Mucosa of gallbladder (tissue), 1 donor: ENCODE measurements at places on chromosomes 7 and 10. TPM values are rescaled to one million over a fixed set of nuclear protein-coding genes. Genes with fewer than 3 reads are reported as not detected.

Gene SPACDR
- 1.2 TPM for total RNA-seq

Gene TBXAS1
- total RNA-seq: 40.9 TPM

Gene GPRIN2
- total RNA-seq: 14.8 TPM

Gene DKK1
- 9.3 TPM for total RNA-seq

Gene ANXA8
- 0.52 TPM for total RNA-seq

Gene INMT
- total RNA-seq: 18.8 TPM

Gene OR2A12
- not detected for total RNA-seq

Gene EIF5AL1
- total RNA-seq: 0.14 TPM

Gene CALCR
- total RNA-seq: 0.17 TPM

DNA sequence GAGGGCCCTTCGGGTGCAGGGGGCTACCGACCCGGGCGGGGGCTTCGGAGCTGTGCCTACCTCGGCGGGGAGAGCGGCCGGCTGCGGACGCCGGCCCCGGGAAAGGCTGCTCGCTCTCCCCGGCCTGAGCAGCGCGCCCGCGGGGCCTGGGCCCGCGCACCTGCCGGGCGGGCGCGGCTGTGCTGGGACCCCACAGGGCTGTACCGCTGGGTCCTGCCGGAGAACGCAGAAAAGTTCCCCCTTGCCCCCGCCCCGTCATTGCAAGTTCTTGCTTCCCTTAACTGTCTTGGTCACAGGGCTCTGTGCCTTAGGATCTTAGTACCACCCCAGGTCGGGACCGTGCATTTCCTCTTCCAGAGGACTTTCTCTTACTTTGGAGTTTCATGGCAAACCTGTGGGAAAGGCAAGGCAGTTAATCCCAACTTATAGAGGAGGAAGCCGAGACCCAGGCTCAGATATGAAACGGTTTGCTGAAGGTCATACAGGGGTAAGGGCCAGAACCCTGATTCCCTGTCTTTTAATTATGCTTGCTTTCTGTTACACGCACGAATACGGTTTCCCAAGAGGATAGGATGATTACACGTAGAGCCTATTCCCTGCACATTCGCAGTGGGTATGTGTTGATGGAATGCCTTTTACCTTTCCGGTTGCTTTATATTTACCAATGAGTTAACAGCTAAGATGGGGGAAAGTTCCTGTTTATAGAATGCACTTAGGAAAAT, 652 bp downstream of the PCGF5 start:
- peak; percentile 16 for DNase-seq

DNA sequence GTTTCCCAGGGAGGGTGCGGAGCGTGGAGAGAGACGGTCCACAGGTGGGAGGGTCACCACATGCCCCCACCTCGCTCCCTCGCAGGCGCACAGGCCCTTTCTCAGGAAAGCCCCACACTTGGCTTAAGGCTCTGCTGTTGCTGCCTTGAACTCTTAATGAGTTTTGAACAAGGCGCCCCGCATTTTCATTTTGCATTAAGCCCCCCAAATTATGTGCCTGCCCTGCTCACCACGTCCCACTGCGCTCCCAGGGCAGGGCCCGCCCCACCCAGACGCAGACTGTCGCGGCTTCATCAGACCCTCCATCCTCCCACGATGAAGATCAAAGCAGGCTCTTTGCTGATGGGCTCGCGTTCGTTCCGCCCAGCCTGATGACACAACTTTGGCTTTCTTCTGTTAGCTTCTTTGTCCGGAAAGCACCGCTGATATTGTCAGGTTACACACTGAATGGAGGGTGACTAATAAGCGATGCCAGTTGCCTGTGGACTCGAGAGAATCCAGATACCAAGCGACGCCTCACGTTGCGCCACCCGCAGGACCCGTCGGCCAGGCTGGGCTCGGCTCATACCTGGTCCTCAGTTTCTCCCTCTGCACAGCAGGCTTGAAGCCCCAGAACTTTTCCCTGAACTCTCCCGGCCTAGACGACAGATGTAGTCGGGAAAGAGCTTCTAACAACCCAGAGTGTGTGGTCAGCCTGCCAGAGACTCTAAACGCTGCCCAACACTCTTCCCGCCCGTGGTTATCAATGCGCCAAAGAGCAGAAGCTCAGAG, 9.5 kb downstream of the CALML3 start:
- DNase-seq: no peak

DNA sequence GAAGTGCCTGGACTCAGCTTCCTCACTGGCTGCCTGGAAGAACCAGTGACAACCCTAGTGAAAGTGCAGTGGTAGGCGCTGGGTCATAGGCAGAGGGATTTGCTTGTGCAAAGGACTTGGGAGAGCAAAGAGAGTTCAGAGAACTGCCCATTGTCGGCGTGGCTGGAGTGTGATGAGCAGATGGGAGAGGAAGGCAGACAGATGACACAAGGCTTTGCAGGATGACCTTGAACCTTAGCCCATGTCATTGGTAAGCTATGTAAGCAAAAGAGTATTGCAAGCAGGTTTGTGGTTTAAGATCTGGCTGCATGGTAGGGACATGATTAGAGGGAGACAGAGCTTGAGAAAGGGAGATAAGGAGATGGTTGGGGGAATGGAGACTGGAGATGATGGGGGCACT, 35.3 kb upstream of the NOBOX start:
- DNase-seq: no peak

DNA sequence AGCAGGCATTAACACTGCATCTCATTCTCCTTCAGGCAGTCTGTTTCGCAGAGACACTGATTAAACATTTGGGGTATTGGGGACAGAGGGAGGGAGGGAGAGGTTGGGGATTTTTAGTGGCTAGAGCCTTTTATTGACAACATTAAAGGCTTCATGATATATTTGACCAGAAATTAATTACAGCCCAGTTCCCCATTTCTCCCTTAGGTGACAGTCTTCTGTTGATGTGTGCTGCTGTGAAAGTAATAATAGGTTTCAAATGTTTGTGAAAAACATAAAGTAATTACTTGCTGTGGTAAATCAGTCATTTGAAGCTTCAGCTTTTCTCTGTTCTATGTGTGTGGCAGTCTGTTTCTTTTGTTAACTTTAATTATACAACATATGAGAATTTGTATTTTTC, 105.3 kb upstream of the LRGUK start:
- no peak for DNase-seq

DNA sequence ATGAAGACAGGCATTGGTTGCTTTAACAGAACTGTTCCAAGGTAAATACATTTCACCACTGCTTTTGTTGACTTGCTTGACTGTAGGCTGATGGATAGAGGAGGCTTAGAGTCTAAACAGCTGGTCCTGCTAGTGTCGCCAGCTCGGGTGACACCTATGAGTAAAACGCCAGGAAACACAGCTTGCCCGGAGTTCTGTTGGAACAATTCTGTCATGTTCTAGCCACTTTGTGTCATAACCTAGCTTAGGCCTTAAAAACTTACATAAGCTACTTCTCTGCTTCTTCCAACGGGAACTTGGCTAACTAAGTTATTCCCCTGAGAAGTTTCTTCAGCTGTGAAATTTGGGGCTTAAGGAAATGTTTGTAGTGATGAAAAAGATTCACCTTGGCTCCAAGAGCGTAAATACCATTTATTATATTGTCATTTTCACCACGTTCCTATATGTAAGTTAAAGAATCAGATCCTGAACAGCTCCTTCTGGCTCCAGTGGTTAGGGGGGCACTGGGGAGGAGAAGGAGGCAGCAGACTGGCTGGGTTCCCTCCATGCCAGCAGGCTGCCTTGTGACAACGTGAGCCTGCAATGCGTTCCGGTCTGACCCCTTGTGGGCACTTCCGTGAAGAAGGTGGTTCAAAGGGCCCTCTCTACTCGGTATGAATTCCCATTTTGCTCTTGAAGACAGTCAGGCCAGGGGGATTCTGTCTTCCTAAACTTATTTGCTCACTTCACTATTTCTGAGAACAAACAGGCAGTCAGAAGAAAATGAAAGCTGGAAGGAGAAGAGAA, 253.2 kb downstream of the BMPER start:
- no peak for DNase-seq

GRCh38 chr7:50412973-50413372, 37.2 kb downstream of the FIGNL1 start:
- no peak for DNase-seq

GRCh38 chr7:39732837-39733804, 109.7 kb downstream of the RALA start:
- DNase-seq: peak; percentile 93

DNA sequence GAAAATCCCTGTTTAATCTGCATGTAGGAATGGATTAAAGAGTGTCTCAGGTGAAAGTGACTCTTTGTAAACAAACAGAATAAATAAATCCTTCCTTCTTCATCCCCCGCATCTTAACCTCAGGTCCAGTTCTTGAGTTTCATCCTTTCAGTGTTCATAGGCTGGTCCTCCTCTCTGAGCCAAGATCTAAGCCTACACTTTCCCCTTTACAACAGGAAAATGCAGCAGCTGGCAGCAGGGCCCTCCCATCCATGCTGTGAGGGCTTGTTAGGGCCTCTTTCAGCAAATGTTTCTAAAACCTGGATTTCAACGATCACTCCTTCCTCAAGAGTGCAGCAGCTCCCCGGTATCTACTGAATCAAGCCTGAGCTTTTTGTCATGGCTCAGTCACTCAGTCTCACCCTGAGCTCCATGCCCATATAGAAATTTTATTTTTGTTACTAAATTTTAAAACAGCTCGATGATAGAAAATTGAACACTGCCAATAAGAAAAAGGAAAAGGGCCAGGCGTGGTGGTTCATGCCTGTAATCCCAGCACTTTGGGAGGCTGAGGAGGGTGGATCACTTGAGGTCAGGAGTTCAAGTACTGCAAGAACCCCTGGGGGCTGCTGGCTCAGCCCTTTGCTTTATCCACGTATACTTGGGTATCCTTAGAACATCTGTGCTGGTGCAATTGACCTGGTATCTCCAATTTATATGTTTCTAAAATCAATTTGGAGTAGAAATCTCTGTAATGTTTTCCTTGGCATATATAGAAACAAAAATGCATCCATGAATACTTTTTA, 15.6 kb downstream of the BLNK start:
- no peak for DNase-seq

DNA sequence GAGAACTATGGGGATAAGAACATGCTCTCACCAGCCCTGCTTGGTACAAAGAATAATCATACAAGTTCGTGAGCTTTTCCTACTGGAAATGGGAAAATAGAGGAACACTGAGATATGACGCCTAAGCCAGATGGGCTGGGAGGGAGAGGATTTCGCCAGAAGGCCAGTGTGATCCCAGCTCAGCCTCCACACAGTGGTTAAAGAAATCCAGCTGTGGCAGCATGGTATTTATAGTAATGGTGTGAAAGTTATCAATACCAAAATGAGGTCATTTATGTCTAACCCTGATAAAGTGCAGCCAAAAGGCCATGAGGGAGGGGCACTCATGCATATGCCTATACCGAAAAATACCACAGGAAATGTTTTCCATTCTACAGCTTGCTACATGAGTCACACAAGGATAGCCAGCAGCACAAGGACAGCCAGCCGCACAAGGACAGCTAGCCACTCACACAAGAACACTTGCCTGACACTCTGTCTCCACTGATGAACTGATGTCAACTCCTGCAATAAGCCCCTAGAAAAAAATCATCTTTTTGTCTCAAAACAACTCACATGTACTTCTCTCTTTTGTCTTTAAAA, 49.4 kb downstream of the FRMPD2 start:
- DNase-seq: no peak

GRCh38 chr10:126104767-126105166, 208.4 kb downstream of the FANK1 start:
- DNase-seq: peak; percentile 13

DNA sequence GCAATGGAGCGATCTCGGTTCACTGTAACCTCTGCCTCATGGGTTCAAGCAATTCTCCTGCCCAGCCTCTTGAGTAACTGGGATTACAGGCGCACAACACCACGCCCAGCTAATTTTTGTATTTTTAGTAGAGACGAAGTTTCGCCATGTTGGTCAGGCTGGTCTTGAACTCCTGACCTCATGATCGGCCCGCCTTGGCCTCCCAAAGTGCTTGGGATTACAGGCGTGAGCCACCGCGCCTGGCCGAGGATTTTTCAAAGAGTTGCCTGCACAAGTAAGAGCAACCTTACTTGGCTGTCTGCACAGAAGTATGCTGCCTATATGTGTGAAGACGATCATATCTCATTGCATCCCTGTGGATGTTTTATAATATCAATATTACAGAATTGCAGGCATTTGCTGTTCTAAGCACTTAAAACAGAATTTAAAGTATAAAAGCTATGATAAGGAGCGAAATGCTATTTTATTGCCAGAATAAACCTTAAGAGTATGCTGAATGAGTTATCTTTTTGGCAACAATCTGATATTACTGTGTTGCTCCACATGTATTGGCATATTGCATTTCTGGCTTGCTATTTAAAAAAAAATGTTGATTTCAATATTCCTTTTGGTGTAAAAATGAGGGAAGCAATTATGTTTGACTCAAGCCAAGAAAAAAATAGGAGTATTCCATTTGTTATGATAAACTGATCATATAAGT, 379.4 kb upstream of the SEMA3D start:
- no peak for DNase-seq

DNA sequence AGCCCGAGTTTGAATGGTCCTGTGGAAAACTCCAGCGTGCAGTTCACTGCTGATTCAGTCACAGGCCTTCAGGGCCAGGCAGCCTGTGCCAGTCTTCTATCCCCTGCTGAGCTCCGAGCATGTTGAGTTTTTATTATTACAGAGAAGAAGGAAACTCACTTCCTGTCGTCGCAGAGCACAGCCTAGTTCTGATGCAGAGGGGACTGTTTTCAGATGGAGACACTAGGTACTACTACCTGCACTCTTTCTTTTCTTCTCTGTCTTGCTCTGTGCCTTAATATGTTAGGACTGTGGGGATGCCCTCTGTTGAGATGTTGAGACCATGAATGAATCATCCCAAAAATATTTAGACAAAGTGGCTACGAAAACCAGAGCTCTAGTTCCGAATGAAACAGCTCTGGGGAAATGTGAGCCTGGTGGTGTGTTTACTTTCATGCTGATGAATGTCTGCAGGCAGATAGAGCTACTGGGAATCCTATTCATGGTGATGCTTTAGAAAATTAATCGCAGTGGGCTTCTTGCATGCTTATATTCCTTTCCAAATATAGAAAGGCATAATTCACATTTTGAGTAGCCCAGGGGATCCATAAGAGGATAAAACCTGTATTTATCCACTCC, 29.6 kb downstream of the CASP7 start:
- DNase-seq: no peak

GRCh38 chr7:115475206-115475605, 553.3 kb downstream of the MDFIC start:
- no peak for DNase-seq

DNA sequence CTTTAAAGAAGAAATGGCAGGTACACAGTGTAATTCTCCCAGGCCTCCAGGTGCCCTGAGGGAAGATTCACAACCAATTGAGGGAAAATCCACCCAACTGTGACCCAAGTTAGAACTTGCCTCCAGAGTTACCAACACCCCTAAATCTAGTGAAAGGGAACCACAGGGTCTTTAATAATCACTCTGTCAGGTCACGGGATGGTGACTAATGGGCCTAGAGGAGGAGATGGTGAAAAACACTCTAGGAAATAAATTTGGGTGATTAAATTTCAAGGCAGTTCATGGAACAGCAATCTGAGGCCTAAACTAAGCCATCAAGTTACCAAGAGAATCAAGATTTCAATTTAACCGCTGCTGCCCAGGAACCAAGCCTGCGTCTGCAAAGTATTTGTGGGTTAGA, 26.7 kb upstream of the SLF2 start:
- no peak for DNase-seq

GRCh38 chr10:34433241-34434076, 381.6 kb downstream of the PARD3 start:
- no peak for DNase-seq
